Calu3 (cell line): ENCODE measurements at places on chromosomes 1 and 21. TPM values are rescaled to one million over a fixed set of nuclear protein-coding genes. Genes with fewer than 3 reads are reported as not detected.

Gene KCNK2
- total RNA-seq = 0.47 and 1.1 TPM in 2 replicates

- no peak for DNase-seq
Measured at GRCh38 chr21:27569091-27569490, 602.2 kb upstream of the ADAMTS5 start.

- DNase-seq = no peak
Measured at GRCh38 chr1:70090875-70091274, 114.5 kb downstream of the LRRC40 start.

Gene ZBTB8OS
- 48.3 and 51.6 TPM in 2 replicates for total RNA-seq

- no peak for DNase-seq
Measured at GRCh38 chr1:211534545-211535291, 42.8 kb upstream of the RD3 start.

- peak; percentile 31 for DNase-seq
Measured at GRCh38 chr1:154176337-154176736, 15.6 kb downstream of the TPM3 start.

GRCh38 chr1:220689666-220690065 is 497 bp upstream of the C1orf115 start:
- no peak for DNase-seq

DNA sequence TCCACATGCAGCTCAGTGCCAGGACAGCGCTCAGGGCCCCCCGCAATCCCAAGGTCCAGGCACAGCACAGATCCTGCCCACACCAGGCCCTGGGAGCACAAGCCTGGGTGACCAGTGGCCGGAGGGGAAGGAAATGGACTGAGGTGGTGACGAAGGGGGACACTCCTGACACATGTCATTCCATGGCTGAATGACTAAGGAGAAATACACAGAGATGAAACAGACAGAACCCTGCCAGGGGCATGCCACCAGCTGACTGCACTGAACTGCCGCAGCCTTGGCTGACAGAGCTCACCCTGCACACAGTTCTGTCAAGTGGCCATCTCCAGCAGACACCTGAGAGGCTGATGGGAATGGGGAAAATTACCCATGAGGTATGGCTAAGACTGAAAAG is 56.1 kb downstream of the HSF2BP start:
- no peak for DNase-seq
